OCI-LY7 (cell line): ENCODE measurements at places on chromosomes 1 and 21. TPM values are rescaled to one million over a fixed set of nuclear protein-coding genes. Genes with fewer than 3 reads are reported as not detected.

The MATN1 gene
- total RNA-seq: 0.42 TPM in 1 of 2 replicates, not detected in the other

The LORICRIN gene
- not detected in 2 replicates for total RNA-seq

The ASAP3 gene
- total RNA-seq: 14.9 and 18.0 TPM in 2 replicates

The KMO gene
- total RNA-seq: 10.4 and 14.2 TPM in 2 replicates

The CD53 gene
- 180 and 186 TPM in 2 replicates for total RNA-seq

The ANKRD34A gene
- total RNA-seq: 4.5 and 4.8 TPM in 2 replicates

The S1PR1 gene
- total RNA-seq: 0.13 TPM in 1 of 2 replicates, not detected in the other

DNA sequence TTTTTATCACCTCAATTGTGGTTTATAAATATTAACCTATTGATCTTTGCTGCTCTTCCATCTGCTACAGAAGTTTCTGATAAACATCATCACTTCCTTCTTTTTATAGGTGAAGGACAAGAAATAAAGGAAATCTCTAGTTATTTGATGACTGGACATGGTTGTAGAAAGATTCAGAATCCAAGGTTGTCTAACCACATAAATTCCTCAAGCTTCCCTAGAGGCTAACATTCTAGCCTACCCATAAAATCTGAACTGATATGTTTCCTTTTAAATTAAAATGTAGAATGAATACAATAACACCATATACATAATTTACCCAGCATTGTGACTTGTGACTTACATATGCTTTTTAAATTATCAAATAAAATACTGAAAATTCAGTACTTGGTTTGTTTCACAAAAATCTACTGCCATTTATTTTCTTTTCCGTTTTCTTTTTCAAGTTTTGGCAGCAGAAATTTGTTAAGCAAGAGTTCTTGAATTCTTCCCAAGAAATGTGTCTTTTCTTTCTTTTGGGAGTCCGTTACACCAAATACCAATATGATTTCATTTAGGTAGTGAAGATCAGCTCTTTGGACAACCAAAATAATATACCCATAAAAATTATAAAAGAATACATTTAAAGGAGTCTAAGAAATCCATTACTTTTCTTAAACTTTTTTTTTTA is 513.2 kb upstream of the ADGRL2 start:
- no peak for DNase-seq

DNA sequence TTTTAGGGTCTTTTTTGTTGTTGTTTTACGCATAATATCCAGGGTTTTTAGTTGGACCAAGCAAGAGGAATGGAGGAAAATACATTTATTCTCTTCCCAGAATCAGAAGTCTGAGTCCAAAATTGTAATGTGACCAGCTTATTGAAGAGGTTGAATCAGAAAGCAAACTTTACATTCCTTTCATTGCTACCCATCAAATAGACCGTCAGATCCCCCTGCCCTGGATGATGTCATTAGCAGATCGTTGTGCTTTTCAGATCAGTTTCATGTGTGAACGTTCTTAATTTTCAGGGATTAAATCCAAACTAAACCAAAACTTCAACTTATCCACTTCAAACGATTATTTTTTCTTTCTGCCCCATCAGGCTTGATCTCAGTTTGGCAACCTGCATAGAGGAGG is 85.7 kb upstream of the NGF start:
- no peak for DNase-seq

DNA sequence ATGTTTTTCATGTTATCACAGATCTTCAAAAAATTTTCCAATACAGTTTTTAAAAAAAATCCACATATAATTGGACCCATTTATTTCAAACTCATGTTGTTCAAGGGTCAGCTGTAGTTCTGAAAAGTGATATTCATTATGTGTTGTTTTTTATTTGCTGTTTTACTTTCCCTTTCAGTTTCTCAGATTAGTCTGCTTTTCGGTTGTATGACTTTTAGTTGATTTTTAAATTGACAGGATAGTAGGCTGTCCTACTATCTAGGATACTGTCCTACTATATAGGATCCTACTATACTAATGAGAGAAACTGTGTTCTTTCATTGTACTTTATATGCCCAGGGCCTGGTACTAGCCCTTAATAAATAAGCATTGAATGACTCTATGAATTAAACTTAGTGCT is 33.6 kb upstream of the GPR52 start:
- no peak for DNase-seq

GRCh38 chr1:54928327-54928726 is 41.3 kb upstream of the DHCR24 start:
- DNase-seq: no peak

DNA sequence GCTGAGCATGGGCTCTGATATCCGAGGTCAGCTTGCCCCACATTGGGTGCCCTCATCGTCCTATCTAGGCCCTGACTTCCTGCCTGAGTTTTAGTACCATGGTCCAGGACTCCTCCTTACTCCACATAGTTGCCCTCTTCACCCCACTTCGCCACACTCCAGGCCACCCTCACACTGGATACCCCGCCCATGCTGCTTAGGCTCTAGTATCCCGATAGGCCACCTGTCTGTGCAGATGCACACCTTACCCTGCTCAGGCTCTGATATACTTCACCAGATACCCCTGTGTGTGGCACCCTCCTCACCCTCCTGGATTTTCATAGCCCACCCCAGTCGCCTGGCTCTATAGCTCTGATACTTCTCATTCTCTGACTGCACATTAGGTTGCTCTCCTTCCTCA is 145.5 kb upstream of the SERTAD4 start:
- DNase-seq: no peak

GRCh38 chr1:241591317-241591716 is 48.9 kb downstream of the CHML start:
- no peak for DNase-seq

- no peak for DNase-seq
Observed at GRCh38 chr1:17538428-17539117, 925 bp upstream of the ARHGEF10L start.

DNA sequence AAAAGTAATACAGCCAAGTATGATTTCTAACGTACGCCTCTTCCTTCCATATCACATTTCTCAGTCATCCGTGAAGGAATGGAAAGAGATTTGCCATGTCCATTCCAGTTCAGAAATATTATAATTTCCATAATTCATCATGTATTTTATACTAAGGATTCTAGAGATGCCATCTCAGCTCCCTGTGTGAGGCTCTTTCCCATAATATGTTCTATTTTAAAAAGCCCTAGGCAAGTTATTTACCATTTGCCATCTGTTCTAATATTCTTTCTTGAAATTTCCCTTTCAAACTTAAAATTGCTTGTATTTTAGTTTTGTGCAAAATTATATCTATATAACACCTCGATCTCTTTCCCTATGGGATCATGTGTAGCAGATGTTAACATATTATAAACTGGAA is 106.7 kb downstream of the FMN2 start:
- DNase-seq: no peak

DNA sequence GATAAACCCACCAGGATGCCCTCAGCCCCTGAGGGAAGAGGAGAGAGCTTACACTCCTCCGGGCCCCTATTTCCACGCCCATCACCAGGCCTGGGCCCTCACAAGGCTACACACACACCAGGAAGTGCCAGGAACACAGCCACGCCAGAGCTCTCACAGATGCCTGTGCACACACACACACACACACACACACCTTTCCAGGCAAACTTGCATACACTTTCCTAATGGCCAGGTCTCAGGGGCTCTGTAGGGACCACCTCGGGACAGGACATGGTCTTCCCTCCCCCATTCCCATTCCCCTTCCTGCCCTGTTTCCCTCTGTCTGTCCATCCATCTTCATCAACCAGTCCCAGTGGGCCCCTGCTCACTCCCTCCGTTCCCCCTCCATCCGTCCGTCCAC is 9.7 kb upstream of the EPHA2 start:
- DNase-seq: peak; percentile 8

DNA sequence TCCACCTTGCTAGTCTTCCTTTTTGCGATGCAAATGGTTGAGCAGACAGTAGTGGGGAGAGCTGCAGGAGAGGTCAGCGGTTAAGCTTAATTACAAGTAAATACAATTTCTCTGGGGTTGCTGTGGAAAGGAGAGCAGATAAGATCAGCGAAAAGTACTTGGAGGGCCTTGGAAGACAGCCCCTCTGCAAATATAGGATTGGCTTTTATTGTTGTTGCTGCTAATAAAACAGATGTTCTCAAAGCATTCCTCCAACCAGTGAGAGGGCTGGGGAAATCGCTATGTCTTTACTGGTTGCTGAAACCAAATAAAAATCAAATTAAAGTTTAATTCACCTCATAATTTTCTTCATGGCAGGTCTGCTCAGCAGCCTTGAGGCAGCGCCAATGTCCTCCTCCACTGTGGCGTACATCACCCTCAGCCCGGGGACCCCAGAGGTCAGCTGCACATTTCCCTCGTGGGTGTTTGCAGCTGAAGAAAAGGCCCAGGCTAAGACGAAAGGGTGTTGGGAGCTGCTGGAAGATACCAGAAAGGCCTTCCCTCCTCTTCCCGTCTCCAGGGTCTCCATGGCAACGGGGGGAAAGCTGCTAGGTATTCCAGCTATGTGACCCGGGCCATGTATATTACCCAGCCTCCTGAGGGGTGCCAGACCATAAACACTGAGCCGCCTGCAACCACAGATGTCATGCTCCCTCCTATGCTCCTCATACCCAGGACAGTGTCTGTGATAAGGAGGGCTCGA is 54.6 kb upstream of the POU2F1 start:
- DNase-seq: no peak

- no peak for DNase-seq
Observed at GRCh38 chr1:243921111-243921510, 71.1 kb upstream of the AKT3 start.

GRCh38 chr1:32393832-32394140 is 455 bp downstream of the BSDC1 start:
- peak; percentile 29 for DNase-seq

GRCh38 chr1:96554364-96554763 is 167.2 kb upstream of the PTBP2 start:
- no peak for DNase-seq

DNA sequence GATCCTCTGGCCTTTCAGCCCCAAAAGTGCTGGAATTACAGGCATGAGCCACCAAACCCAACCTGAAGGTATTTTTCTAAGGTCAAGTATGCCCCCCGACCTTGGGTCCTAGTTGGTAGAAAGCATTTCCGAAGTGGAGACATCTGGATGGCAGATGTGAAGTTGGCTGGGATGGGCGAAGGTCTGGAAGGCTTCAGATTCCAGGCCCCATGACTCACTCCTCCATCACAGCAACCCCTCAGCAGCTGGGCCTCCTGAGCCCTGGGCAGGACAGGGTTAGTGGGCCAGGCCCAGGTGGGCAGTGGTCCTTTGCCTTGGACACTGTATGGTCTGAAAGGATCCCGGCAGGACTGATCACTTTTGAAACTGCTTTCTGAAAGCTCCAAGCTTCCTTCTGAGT is 23.3 kb downstream of the NAV1 start:
- DNase-seq: no peak

DNA sequence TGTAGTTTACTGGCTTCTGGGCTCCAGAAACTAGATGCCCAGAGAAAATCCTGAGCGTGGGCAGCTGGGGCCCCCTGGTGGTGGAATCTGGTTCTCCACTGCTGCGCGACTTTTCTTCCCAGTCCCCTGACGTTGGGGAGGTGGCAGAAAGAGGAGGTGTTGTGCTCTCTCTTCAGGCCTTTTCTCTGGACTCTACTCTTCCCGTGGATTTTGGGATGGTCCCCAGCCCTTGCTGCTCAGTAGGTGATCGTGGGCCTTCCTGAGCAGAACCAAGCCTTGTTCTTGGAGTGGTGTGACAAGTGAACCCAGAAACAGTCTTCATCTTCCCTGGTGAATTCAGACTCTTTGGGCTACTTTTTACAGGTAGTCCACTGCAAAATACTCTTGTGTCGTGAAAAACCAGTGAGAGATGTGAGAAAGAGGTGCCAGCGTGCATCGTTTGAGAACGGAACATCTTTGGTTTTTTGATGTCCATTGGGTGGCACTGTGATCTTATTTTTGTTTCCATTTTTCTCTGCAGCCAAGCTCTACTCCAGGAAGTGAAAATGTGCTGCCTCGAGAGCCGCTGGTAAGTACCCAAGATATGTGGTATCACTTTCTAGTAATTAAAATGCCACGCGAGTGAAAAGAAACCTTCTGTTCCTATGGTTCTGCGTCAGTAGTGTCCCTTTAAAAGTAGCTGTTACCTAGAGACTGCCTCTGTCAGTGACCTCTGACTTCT is 20.2 kb downstream of the PEX14 start:
- peak; percentile 77 for DNase-seq

GRCh38 chr1:55423376-55423775 is 208.2 kb upstream of the USP24 start:
- no peak for DNase-seq

DNA sequence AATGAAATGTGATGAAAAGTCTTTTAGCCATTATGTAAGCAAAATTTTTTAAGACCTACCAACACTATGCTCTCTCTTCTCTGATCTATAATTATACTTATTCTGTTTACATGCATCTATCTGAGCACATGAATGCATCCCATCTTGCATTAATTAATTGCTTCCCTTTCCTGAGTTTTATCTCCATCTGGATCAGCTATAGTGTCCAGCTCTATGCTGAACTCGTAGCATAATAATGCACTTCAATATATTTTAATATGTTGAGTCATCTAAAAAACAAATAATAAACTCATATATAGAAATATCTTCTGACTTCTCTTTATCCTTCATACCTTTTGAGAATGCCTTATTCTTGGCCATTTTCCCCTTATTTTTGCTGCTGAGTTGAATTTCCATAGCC is 1097.8 kb downstream of the TTLL7 start:
- no peak for DNase-seq

- DNase-seq: no peak
Observed at GRCh38 chr21:21156957-21157356, 158.7 kb downstream of the NCAM2 start.

GRCh38 chr21:34609244-34609932 is 5.5 kb downstream of the RCAN1 start:
- DNase-seq: no peak

DNA sequence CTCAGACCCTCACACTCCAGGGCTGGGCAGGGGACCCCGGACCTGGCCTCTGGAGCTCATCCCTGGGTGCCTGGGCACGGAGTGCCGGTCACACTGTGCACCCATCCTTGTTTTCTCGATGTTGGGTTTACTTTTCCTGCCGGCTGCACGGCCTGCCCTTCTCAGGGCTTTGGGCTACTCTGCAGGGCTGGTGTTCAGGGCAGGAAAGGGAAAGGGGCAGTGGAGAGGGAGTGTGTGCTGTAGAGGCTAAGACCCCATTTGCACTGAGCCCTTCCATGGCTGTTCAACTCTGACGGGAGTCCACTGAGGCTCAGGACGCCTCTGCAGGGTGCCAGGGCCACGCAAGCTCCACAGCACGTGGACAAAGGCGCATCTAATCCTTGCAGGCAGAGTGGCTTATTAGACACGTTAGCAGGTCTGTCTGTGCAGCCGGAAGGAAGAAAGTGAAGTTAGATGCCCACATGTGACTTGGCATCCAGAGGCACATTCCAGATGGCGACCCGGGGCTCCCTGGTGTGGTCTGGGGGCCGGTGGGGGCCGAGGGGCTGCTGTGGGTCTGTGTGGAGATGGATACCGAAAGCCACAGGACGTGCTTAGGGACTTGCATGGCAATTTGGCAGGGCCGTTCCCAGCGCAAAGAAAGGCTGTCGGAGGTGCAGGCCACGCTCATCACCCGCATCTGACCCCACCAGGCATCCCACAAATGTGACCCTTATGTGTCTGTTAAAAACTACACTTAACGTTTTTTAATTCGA is 33.6 kb downstream of the COL18A1 start:
- no peak for DNase-seq

GRCh38 chr1:75901371-75901770 is 30.8 kb downstream of the ASB17 start:
- DNase-seq: no peak
